ENCODE measurements at places on chromosomes 2 and 18. TPM values are rescaled to one million over a fixed set of nuclear protein-coding genes. Genes with fewer than 3 reads are reported as not detected.

Gene AQP12B
- not detected for total RNA-seq

Gene ANKRD53
- not detected for total RNA-seq

Gene AP1S3
- total RNA-seq, result 32.8 TPM

Gene COL5A2
- total RNA-seq, result 75.7 TPM

Gene ASB1
- total RNA-seq, result 60.3 TPM

Gene AGXT
- total RNA-seq, result not detected

Gene POTEC
- total RNA-seq, result not detected

Gene DNAJB2
- 32.8 TPM for total RNA-seq

Gene DSG1
- not detected for total RNA-seq

Gene ELMOD3
- 12.4 TPM for total RNA-seq

Gene DES
- 0.39 TPM for total RNA-seq

Gene ZBTB7C
- total RNA-seq, result 0.17 TPM

Gene PSMD1
- 107 TPM for total RNA-seq

Gene CCL20
- total RNA-seq, result 4.2 TPM

Gene HOXD11
- 5.8 TPM for total RNA-seq

Gene FEV
- not detected for total RNA-seq

Gene GBX2
- total RNA-seq, result 1.0 TPM

Gene FAM210A
- 26.9 TPM for total RNA-seq

Gene PCARE
- not detected for total RNA-seq

Gene MEP1B
- total RNA-seq, result not detected

Gene IAH1
- 110 TPM for total RNA-seq

Gene C2orf72
- 5.6 TPM for total RNA-seq

Gene PER2
- total RNA-seq, result 7.3 TPM

Gene KRTCAP3
- total RNA-seq, result not detected

Gene PLEKHB2
- 80.6 TPM for total RNA-seq

Gene TSGA10
- total RNA-seq, result 2.0 TPM

Gene DSEL
- total RNA-seq, result 0.40 TPM

Gene GAL3ST2
- total RNA-seq, result 0.42 TPM

Gene HAAO
- not detected for total RNA-seq

Gene TCF23
- total RNA-seq, result not detected

Gene SLC11A1
- 0.26 TPM for total RNA-seq

Gene CFAP65
- total RNA-seq, result 0.48 TPM

Gene CDK15
- total RNA-seq, result not detected

All from A549 treated with Mapracorat at 1 μM for 4 hours (cell line).